Right cardiac atrium (tissue), 5 donors: ENCODE measurements at places on chromosomes 4 and X. TPM values are rescaled to one million over a fixed set of nuclear protein-coding genes. Genes with fewer than 3 reads are reported as not detected.

DNA sequence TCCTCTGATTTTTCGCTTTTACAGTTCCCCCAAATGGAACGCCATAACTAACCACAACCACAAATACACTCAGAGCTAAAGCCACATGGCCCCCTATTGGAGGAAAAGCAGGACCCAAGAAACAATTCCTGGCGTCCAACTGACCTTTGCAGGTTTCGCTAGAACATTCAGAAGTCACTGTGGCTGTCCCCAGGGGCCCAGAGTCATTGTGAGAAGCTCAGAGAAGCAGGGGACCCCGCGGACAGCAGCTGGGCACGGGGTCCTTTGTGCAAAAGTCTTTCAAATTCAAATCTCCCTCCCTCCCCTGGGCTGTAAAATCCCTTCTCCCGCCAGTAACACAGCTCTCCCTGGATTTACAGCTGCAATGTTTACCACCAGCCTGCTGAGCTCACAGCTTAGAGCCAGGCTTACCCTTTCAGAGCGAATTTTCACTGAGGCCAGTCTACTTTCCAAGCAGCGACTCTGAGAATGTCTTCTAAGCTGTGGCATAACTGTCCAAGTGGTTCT is 214.8 kb downstream of the CRLF2 start:
- DNase-seq: no peak

- DNase-seq: no peak
Observed at GRCh38 chr4:155587766-155588165, 78.9 kb upstream of the GUCY1A1 start.

NPNT gene
- 4.2 TPM for total RNA-seq

NHSL2 gene
- total RNA-seq: 4.5 TPM

SNCA gene
- 7.9 TPM for total RNA-seq

TFDP3 gene
- not detected for total RNA-seq
